ENCODE measurements at places on chromosomes 11 and 22.

- DNase-seq: no peak
These were observed 16.5 kb downstream of the C22orf42 start for GRCh38 chr22:32142600-32142999.

DNA sequence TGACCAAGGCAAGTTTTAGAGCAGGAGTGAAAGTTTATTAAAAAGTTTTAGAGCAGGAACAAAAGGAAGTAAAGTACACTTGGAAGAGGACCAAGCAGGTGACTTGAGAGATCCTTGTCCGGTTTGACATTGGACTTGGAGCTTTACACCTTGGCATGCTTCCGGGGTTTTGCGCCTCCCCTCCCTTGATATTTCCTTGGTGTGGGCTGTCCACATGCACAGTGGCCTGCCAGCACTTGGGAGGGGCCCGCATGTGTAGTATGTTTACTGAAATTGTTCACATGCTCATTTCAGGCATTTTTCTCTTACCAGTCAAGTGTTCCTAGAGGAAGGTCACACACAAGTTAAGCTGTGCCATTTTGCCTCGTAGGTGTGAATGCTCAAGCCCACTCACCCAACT lies 19.0 kb upstream of the THRSP start:
- DNase-seq: no peak

- no peak for DNase-seq
These were observed 6.9 kb upstream of the WEE1 start for GRCh38 chr11:9566561-9567063.

- no peak for DNase-seq
These were observed 165.8 kb downstream of the MAML2 start for GRCh38 chr11:96177146-96177545.

- DNase-seq: no peak
These were observed 457.3 kb upstream of the ISX start for GRCh38 chr22:34608540-34609115.

DNA sequence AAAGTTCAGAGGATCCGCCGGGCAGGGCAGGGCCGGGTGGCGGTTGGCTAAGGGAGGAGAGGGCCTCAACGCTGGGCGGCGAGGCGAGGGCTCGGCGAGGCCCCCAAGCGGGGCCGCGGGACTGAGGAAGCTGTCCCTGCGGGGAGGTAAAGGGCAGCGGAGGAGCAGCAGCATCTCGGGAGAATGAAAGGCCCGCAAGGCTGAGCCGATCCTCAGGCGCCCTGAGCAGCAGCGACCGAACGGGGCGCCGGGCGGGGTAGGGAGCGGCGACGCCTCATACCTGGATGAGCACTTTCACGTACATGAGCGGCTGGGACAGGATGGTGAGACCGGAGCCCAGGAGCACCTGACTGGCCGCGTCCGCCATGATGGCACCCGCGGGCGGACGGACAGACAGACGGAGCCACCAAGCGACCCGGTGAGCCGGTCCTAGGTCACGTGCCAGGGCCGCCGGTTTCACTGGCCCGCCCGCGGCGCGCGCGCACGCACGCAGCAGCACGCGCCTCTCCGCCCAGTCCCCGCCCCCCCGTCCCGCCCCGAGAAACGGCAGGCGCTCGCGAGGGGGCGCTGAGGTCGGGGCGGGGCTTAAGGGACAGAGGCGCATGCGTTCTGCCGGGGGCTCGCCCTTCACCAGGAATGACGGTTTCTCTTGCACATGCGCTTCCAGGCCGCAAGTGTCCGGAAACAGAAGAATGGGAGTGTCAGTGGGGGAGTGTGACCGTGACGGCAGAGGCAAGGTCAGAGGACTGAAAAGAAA lies at the start of gene MTCH2:
Gene MTCH2, minus strand, starts transcription at position 461 of the 757 bp plus-strand sequence. Its CDS starts 94 bp downstream, at position 367.
- DNase-seq: peak; percentile 96

DNA sequence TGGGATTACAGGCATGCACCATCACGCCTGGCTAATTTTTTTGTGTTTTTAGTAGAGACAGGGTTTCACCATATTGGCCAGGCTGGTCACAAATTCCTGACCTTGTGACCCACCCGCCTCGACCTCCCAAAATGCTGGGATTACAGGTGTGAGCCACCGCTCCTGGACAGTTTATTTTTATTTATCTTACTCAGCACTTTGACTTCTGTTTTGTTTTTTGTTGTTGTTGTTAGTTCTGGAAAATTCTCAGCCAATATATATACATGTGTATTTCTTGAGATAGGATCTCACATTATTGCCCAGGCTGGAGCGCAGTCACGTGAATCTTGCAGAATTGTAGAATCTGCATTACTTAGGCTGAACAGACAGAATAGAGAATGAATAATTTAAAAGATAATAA lies 107.6 kb downstream of the CSTPP1 start:
- DNase-seq: no peak

DNA sequence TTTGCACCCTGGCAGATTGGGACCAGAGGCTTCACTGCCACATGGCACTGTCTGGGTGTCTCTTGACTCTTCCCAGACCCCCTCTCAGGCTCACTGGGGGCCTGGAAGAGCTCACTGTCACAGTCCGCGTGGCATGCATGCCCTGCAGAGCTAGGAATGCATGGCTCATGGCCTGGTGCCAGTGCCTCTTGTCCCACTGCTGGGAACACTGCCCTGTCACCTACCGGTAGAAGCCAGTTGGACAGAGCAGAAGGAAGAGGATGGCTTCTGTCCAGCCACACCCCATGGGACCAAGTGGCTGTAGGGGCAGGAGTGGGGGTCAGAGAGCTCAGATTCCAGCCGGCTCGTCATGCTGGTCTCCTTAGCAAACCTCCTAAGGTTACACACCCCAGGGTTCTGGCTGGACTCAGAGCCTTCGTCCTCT lies 29.7 kb downstream of the MB start:
- DNase-seq: no peak

GRCh38 chr22:43385770-43386641 lies 25.8 kb upstream of the MPPED1 start:
- DNase-seq: peak; percentile 78

DNA sequence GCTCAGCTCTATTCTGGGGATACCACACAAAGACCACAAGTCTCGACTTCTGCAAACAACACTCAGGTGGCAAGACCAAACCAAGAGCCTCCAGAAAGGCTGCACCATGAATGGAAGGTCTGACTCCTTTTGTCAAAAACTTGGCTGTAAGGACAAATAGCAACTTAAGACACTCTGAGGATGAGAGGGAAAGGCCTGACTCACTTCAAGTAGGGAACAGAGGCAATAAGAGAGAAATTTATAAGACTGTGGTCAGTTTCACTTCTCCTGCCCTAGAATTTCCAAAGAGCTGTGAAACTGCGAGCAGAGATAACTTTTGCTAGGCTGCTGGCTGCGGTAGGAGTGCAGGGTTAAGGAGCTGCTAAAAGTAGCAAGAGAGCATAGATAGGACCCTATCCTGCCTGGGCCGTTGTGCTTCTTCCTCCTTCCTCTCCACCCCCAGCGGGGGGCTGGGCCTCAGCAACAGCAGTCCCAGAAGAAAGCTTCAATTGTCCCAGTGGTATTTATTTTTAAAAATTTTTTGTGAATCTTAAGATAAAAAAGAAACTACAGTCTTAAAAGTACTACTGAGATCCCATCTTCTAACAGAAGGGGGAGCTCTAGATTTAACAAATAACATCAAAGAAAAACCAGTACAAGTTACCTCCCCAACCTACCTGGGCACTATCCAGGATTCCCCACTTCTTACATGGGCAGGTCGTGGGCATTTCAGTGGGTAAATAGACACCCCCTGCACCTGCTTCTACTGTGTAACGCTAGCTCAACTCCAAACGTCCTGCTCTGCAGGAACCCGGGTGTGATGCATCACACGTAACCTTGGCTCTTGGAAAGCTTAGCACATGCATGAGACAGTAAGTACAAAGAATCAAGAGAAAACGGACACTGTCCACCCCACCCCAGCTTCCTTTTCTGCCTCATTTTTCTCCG lies 66.4 kb downstream of the SGSM3 start:
- peak; percentile 26 for DNase-seq

GRCh38 chr11:132064987-132065620 lies 694.7 kb downstream of the NTM start:
- DNase-seq: no peak

- DNase-seq: no peak
These were observed 124.3 kb upstream of the NTM start for GRCh38 chr11:131246156-131246555.

DNA sequence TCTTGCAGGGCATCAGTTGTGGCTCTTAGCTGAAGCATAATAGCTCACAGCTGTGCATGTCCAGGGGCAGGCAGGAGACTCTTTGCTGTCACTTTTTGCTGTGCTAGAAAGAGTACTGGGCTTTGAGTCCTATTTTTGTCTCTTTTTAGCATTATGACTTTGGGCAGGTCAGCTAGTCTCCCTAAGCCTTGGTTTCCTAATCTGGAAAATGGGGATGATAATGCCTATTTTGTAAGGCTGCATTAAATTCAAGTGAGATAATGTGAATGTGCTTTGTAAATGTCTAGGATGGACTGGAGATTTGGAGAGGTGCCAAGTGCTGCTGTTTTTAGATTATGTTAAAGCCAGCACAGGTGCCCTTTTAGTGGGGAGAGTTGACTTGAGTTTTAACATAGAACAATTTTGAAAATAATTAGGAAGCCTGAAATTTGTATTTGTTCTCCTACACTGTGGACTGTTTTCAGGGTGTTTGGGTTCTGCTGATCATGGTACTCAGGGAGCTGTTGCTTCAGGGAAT lies 19.1 kb downstream of the CABIN1 start:
- DNase-seq: no peak

DNA sequence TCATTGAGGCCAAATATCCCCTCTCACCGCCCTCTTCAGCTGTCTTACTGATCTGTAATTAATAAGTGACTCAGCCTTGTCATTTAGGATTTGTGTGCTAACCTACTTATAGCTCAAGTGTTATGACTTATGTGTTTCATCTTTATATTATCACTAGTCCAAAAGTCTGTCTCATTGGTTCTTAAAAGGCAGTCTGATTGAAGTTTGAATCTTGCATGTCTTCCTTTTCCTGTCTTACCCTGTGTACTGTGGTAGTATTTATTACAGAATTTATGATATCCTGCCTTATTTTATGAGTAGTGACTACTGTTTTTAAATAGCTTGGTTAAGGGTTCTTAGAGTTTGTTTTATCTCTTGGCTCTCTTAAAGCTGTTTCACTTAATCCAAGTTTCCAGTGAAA lies 6.3 kb downstream of the DEPDC7 start:
- no peak for DNase-seq

DNA sequence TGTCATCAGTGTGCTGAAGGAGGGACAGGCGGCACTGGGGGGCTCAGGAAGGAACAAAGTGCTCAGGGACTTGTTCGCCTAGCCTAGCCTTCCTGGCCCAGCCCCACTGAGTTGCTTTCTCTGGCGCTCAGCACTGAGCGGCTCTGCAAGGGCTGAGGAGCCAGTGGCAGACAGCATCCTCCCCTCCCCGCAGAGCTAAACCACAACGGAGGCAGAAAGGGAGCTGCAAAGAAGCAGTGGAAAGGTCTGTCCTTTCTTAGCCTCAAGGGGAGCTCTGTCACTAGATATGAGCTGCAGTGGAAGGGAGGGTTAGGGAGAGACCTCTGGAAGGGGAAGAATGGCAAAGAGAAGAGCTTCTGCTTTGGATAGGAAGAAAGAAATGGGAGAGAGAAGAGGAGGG lies 89.7 kb upstream of the PHOX2A start:
- peak; percentile 24 for DNase-seq

- DNase-seq: no peak
These were observed 15.2 kb downstream of the DDX17 start for GRCh38 chr22:38490915-38491314.

- no peak for DNase-seq
These were observed 19.2 kb upstream of the TUB start for GRCh38 chr11:8061555-8062428.

- DNase-seq: no peak
These were observed 14.6 kb downstream of the KCNJ1 start for GRCh38 chr11:128852327-128853023.

DNA sequence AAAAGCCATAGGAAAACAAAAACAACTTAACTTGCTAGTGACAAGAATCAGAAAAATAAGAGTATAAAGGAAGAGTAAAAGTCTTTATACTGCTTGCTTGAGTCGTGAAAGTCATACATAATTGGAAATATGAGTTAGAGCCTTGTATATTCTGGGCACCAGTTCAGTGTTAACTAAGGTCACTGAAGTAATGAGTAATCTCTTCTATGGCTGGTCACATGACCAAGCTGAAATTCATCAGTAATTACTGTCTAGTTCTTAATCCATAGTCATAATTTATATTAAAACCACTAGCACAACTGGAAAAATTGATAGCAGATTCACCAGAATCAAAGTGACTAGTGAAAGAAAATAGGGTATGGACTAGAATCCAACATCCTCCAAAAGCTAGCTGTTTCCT lies 84.4 kb upstream of the SLC5A12 start:
- no peak for DNase-seq

DNA sequence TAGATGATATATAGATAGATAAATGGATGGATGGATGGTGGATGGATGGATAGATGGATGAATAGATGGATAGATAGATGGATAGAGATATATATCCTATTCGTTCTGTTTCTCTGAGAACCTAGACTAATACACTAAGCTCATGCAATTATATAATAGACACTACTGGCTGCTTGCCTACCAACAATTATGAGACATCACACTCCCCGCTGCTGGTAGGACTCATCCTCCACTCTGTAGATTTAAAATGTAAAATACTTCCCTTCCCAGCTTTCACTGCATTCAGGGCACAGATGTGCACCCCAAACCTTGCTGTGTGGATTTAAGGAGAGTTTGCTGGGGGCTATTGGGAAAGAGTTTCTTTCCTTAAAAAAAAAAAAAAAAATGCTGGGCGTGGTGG lies 28.3 kb upstream of the RCN1 start:
- no peak for DNase-seq

- no peak for DNase-seq
These were observed 191.5 kb upstream of the BLID start for GRCh38 chr11:122307476-122308035.

DNA sequence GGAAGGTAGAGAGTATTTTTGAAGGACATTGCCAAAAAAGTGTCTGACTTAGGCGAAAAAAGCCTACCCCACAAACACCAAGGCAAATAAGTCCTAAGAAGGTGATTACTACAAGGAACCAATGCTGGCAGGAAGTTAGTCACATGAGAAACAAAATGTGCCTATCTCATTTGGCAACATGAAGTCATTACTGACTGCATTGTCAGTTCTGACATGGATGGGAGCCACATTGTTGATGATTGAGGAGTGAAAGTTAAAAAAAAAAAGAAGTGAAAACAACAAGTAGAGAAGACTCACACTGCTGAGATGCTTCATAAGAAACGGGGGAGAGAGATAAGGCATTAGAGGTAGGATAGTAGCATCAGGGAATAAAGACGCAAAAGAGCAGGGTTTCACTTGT lies 141.5 kb upstream of the FAT3 start:
- DNase-seq: no peak

DNA sequence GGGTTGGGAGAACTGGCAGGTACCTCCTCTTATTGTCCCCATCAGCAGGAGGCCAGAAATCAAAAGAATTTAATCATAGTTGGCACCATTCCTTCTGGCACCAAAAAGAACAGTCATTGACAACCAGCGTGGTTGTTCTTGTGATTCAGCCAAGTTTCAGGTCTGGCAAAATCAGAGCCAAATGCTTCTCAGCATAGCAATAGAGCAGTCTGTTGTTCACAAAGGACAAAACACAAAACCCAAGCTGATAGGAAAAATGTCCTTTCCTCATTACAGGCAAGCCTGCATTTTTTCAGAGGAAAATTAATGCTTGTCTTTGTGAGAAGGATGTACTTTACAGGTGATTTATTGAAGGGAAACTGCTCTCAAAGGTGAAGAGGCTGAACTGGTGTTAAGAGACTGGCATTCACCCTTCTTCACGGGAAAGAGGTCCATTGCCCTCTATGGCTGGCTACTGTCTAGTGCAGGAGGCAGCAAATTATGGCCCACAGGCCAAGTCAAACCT lies 241.8 kb upstream of the ARHGAP42 start:
- no peak for DNase-seq
